ENCODE measurements at places on chromosomes 11 and 22.

DNA sequence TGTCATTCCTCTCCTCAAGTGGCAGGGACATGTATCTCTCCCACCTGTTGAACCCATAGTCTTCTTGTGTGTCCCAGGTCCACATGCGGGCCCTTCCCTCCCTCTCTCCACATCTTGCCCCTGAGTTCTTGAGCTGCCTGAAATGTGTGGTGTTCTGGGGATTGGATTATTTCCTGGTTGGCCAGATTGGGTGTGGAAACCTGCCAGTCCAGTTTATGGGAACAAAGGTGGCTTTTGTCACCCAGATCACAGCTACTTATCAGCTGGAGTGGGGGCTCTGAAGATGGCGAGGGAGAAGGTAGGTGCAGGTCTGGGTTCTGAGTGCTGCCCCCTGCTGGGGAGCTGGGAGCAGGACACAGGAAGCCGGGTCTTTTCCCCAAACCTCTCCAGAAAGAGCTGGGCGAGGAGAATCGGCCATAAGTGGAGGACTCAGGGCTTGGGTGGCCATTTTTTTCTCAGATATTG, 14.2 kb downstream of the DTX4 start:
- no peak for DNase-seq

- DNase-seq, result peak; percentile 26
These were observed 304.8 kb upstream of the ISX start for GRCh38 chr22:34761111-34761510.

- DNase-seq, result no peak
These were observed 60.5 kb upstream of the MMP13 start for GRCh38 chr11:103016031-103016430.

DNA sequence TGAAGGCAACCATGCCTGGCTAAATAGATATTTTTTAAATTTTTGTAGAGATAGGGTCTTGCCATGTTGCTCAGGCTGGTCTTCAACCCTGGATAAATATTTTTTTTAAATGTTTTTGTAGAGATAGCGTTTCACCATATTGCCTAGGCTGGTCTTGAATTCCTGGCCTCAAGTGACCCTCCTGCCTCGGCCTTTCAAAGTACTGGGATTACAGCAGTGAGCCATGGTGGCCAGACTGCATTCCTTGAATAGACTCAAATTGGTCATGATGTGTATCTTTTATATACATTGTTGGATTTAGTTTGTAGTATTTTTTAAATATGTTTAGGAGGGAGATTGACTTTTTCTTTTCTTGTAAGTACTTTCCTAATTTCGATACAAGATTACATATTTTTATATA, 325.7 kb upstream of the C11orf87 start:
- no peak for DNase-seq

DNA sequence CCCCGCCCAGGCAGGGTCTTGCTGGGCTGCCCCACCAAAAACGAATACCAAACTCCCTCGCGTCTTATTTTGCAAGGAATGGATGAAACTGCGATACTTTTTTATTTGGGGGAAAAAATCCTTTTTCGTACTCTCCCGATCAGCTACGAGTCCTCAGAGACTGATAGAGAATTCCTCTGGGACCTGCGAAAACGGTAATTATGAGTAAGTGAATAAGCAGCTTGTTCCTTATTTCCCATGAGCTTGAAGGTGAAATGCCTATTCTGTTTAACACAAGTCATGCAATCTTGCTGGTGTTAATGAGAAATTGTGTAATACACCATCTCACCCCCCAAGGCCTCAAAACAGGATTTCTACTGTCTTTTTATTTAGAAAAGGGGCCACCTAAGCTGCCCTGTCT, 5.5 kb downstream of the GRK3 start:
- DNase-seq, result no peak

GRCh38 chr11:43835104-43835503, 45.5 kb upstream of the ALKBH3 start:
- DNase-seq, result no peak

GRCh38 chr11:79564288-79564925, 123.6 kb upstream of the TENM4 start:
- DNase-seq, result no peak

DNA sequence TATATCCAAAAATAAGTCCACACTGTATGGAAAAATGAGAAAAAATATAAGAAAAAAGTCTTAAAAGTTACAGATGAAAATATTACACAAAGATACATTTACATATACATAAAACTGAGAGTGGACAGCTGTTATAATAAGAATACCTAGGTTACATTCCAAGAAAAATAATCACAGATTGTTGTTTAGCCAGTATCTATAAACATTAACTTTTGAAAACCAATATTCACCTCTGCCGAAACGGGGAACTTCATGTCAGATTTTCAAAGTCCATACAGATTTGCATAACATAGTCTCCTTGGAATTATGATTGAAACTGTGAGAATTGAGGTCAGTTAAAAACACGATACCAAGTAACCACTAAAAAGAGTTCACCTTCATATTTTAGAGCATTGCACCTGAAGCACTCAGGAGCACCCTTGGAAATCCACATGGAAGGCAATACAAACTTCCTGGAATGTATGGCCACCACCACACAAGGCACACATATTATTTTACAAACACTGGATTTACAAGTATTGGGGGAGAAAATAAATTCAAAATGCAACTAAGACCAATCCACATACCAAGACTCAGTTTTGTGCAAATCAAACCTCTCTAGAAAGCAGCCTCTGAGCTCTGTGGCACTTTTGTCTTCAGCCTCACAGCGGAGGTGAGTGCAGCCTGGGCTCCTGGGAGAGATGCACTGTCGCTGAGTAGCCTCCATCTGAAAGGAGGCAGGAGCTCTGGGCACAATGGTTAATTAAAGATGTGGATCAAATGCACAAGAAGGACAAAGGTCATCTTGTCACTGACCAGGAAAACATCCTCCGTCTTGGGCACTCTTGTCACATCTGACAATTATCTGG, 34.4 kb downstream of the ZNF195 start:
- no peak for DNase-seq

DNA sequence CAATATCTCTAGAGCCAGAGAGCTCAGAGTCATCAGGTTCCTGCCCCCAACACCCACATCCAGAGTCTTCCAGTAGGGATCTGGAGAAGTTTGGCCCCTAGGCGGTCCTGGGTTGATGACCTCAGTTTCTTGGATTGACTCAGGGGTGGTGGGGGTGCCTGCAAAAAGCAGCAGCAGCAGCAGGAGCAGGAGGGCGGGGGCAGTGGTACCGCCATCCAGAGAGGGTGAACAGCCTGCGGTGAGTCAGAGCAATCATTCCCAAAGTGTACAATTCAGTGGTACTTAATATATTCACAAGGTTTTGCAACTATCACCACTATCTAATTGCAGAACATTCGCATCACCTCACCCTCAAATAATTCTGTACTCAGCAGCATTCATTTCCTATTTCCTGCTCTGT, 9.9 kb upstream of the SEC14L3 start:
- DNase-seq, result no peak

DNA sequence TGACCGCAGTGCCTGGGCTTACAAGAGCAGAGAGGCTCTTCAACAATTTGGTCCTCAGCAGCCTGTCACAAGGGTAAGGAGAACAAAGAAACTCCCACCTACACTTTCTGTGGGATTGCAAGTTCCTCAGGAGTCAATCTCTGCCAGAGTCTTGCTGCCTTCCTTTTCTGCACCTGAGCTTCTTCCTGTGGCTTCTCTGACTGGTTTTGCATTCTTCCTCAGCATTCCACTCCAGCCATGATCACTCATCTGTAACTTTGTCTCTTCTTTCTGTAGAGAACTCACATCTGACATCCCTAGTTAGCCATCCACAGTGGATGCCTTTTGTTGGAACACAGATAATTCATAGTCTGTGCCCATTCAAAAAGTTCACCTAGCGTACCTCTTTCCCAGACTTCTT, 14.2 kb upstream of the OR6A2 start:
- no peak for DNase-seq

DNA sequence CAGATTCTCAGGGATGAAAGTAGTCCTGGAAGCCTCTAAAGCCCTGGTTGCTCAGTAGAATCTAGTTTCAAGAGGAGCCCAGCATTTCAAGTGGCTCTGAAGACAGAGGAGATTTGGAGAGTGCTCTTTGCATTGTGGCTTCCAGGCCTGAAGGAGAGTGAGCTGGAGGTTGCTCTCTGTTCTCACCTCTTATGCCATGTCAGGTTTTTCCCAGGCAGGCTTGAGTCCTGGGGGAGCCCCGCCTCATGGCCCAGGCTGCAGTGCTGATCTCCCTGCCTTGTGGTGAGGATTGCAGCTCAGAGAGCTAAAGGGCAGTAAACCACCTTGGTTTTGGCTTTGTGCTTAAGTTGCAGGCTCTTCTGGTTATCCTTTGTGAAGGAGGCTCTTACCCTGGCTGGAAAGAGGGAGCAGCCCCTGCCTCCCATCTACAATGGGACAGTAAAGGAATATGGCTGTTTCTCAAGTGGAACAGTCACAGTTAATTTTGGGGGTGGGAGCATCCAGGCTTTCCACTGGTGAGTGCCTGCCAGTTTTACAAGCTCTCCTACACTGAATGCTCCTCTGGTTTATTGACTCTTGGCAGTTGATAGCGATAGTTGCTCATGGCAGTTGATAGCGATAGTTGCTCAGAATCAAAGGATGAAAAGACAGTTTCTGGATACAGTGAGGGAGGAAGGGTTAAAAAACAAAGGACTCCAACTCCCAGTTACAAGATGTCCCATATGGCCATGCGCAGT, 32.6 kb downstream of the RCOR2 start:
- no peak for DNase-seq

GRCh38 chr11:28298209-28298608, 190.0 kb downstream of the METTL15 start:
- DNase-seq, result no peak

- DNase-seq, result peak; percentile 69
These were observed 2.0 kb downstream of the DAGLA start for GRCh38 chr11:61682093-61682732.

GRCh38 chr11:105641433-105641832, 31.6 kb downstream of the GRIA4 start:
- no peak for DNase-seq

DNA sequence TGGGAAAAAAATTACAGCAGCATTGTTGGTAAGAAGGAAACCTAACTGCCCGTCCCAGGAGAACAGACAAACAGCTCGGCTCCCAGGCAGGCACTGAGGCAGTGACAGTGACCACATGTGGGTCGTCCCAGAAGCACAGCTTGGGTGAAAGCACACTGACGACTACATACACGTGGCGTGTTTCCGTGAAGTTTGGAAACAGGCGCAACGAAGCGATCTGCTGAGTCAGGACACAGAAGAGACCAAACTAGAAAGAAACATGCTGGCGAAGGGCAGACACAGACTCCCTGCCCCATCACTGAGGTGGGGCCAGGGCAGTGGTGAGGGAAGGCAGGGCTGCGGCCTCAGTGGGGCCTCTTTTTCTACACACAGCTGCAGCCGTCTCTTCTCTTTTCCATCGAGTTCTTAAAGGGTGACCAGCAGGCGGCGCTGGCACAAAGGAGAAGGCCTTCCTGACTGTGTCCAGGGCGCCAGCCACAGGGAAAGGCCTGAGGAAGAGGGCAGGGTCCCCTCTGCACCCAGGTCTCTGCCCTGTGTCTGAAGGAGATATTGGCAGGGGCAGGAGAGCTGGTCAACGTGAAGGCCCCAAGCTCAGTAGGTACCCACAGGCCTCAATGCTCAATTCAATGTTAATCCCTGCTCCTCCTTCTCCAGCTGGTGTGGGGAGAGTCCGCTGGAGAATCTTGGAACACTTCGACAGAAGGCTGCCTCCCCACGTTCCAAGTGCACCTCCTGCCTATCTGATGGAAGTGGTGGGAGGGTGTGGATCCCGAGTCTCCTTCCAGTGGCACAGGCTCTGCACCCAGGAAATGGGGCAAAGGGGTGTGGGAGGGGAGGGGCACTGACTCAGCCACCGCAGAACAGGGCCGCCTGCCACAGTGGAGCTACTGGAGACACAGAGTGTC, 19.9 kb downstream of the CARS1 start:
- peak; percentile 79 for DNase-seq

- DNase-seq, result no peak
These were observed 94.1 kb downstream of the MICAL2 start for GRCh38 chr11:12204506-12204905.

GRCh38 chr22:28882545-28882877, 861 bp upstream of the ZNRF3 start:
- peak; percentile 77 for DNase-seq

- DNase-seq, result no peak
These were observed 36.6 kb upstream of the GRAMD4 start for GRCh38 chr22:46583571-46583970.

DNA sequence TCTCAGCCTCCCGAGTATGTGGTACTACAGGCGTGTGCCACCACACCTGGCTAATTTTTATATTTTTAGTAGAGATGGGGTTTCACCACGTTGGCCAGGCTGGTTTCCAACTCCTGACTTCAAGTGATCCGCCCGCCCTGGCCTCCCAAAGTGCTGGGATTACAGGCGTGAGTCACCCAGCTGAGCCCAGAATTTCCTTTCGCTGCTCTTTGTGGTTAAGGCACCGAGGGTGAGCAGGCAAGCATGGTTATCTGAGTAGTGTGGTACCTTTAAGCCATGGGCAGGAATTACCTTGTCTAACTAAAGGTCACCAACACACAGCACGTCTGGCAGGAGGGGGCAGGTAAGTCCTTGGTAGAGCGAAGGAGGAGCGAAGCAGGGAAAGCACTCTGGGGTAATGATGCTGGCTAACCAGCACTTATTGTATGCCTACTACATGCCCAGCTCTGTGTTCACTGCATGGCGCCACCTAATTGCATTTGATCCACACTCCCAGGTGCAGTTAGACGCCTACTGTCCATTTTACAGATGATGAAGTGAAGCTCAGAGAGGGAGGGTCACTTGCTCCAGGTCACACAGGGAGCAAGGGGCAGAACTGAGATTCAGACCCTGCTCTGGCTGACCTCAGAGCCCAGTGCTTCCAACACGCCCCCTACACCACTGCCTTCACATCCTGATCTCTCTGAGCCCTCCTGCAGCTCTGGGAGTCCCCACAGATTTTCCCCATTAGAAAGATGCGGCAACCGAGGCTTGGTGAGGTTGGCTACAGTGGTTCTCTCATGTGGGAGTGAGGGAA, 45.7 kb downstream of the TRIOBP start:
- DNase-seq, result no peak

DNA sequence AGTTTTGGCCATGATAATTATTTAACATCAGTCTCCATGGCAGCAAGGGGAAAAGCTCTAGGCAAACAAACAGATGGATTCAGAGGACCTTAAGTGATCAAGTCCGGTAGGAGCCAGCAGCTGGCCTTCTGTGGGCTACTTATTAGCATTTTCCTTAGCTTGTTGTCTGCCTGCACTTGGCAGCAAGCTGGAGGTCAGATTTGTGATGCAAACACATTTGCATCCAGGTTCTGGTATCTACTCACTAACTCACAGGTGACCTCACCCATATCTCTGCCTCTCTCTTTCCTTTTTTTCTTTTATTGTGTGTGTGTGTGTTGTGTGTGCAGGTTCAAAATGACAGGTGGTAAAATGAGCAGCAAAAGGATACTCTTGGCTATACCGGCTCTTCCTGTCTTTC, 32.3 kb downstream of the ARHGAP42 start:
- peak; percentile 60 for DNase-seq

GRCh38 chr22:26482161-26482560, 1.4 kb downstream of the HPS4 start:
- no peak for DNase-seq
